Activated naive CD4-positive, alpha-beta T cell treated with anti-CD3 and anti-CD28 coated beads, Interleukin-2, amount 50 U/mL, for 72 hours (primary cell): ENCODE measurements at places on chromosomes 12 and 14.

DNA sequence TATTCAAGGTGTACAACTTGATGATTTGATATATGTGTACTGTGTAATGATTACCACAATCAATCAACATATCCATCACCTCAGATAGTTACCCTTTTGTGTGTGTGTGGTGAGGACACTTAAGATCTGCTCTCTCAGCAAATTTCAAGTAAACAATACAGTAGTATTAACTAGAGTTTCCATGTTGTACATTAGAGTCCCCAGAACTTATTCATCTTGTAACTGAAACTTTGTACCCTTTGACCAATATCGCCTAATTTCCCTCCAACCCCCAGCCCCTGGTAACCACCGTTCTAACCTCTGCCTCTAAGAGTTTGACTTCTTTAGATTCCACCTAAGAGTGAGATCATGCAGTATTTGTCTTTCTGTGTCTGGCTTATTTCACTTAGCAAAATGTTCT lies 12.1 kb downstream of the ADCK1 start:
- DNase-seq = no peak

DNA sequence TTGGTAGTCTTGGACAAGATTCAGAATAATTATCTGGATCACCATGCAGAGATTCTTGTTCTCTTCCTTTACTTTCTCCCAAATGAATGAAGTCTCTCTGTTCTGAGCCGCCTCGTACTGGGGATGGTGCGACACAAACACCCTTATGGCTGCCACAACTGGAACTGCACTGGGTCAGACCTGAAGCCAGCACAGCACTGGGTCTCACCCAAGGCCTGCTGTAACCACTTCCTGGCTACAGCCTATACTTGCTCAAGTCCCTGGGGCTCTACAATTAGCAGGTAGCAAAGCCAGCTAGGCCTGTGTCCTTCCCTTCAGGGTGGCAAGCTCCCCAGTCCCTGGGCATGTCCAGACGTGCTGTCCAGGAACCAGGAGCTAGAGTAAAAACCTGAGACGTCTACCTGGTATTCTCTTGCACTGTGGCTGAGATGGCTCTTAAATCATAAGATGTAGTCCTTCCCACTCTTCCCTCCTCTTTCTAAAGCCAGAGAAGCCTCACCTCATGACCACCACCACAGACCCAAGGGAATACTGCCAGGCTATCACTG lies 27.6 kb downstream of the IFNG start:
- DNase-seq = no peak

DNA sequence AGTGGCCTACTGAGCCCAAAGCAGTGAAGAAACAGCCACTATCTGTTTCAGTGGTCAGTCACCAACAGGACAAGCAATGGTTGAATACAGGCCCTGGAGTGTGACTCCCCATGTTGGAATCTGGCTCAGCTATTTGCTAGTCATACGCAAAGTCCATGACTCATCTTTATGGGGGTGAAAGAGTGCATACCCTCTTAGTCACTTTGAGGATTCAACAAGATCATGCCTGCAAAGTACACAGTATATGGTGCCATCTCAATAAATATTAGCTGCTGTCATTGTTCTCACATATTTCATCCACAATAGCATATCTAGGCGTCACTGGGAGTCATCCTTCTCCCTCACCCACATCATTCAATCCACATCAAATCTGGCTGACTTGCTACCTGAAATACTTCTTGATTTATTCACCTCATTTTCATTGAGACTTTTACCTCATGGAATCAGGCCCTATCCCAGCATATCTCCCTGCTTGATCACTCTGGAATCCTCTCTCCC lies 26.4 kb upstream of the STAB2 start:
- DNase-seq = no peak

DNA sequence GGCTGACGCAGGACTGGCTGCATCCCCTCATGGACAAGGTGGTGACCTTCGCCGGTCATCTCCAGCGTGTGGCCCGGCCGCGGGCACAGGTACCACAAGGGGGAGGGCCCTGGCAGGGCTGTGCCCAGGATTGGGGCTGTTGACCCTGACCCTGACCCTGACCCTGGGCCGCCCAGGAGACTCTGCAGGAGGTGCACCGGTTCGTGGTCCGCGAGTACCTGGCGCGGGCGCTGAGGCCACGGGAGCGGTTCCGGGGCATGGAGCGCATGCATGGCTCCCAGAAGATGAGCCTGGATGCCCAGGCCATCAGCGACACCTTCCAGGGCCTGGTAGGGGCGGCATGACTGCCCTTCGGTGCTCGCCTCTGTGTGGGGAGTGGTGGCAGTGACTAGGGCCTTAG lies 12.9 kb downstream of the EXOC3L4 start:
- no peak for DNase-seq

- DNase-seq = no peak
Measured at GRCh38 chr14:104967386-104968152, 10.6 kb downstream of the AHNAK2 start.

DNA sequence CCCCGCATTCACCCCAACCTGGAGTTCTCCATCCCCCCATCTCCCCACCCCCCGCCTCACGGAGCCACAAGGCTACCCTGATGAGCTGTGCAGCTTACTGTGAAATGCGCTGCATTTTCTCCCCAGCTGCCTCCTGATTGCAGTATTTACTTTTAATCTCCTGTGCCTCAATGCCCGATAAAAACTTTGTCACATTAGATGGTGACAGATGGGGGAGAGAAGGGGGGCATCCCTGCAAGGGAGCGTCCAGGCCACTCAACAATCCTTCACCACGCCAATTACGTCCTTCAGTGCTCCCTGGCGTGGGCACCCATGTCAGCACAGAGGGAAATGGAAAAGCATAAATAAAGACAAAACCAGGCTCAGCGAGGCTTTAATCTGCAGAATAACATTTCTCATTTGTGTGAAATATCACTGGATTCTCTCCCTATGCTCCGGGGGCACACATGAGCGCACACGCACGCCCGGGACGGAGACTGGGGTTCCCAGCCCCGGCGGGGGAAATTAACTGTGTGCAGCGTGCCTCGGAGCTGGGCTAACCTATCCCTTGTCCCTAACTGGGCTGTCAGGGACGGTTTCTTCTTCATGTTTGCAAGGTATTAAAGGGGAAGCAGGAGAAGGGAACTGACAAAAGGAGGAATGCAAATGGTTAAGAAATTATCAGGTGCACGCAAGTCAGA lies 186.7 kb upstream of the VASH1 start:
- DNase-seq = no peak

- no peak for DNase-seq
Measured at GRCh38 chr12:25811656-25812126, 146.8 kb upstream of the RASSF8 start.

GRCh38 chr14:77897374-77897773 lies 97.5 kb downstream of the ADCK1 start:
- DNase-seq = no peak

- DNase-seq = no peak
Measured at GRCh38 chr12:64716839-64717455, 42.3 kb downstream of the GNS start.

DNA sequence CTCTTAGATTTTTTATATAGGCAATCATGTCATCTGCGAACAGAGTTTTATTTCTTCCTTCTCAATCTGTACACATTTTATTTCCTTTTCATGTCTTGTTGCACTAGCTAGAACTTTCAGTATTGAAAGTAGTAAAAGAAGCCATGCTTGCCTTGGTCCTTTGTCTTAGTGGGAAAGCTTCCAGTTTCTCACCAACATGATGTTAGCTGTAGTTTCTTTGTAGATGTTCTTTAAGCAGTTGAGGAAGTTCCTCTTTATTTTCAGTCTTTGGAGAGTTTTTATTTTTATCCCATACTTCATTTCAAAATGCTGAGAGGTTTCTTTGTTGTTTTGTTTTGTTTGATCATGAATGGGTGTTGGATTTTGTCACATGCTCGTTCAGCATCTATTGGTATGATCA lies 12.7 kb upstream of the RIMKLB start:
- no peak for DNase-seq

DNA sequence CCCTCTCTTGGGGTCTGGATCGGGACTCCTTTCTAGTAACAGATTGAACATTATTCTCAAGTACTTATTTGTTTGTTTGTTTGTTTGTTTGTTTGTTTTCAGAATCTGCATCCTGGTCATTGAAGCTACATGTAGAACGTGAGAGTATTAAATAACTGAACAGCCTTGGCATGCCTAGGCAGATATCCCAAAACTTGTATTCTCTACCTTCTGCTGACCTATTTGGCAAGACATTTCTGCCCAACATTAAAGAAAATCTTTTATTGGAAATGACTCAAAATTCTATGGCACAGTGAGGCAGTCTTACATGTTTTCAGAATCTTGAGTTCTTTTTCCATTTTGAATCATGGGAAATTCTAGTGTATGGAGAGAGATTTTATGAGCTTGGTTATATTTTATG lies 165.1 kb upstream of the CNOT2 start:
- no peak for DNase-seq

- no peak for DNase-seq
Measured at GRCh38 chr12:63013302-63013701, 78.4 kb upstream of the PPM1H start.

DNA sequence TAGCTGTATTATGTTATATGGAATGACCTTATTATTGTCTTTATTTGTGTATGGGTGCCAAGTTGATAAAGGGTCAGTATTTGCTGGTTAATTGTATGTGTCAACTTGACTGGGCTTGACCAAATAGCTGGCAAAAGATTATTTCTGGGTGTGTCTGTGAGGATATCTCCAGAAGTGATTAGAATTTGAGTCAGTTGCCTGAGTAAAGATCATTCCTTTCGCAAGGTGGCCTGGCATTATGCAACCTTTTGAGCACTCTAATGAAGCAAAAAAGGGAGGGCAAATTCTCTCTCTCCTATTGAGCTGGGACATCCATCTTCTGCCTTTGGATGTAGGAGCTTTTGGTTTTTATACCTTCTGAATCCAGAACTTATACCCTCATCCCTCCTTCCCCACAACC lies 82.2 kb downstream of the ATXN7L3B start:
- no peak for DNase-seq

GRCh38 chr12:77915071-77915600 lies 84.4 kb downstream of the NAV3 start:
- no peak for DNase-seq

DNA sequence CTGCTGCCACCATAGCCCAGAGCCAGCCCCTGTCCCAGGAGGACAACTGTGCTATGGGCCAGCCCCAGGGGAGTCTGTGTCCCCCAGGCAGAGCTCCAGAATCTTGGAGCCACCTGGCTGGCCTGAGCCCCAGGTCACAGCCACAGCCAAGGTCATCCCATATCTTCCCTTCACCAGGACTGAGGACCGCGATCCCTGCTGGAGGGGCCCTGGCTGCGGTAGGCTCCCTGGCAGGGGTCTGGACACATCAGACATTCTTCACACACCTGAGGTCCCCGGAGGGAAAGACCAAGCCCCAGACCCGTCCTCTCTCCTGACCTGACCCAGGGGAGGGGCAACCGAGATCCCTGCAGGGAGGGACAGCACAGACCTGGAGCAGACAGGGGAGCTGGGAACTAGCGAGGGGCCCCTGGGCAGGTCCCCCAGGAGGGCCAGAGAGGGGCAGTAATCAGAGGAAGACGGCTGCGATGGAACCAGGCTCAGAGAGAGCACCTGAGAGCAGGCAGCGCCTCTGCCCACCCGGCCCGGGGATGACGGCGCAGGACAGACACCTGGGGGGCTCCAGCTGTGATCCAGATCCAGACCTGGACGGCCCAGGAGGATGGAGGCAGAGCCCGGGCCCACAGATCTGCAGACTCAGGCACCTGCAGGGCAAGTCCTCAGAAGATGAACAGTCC lies 103.2 kb upstream of the EIF5 start:
- DNase-seq = no peak

- no peak for DNase-seq
Measured at GRCh38 chr12:126083926-126084325, 1018.7 kb downstream of the AACS start.

- DNase-seq = no peak
Measured at GRCh38 chr14:34538871-34539406, 562 bp downstream of the EAPP start.
